ENCODE measurements at places on chromosomes 4 and X. TPM values are rescaled to one million over a fixed set of nuclear protein-coding genes. Genes with fewer than 3 reads are reported as not detected.

SLC39A8 gene
- total RNA-seq: 8.8 TPM

BRS3 gene
- total RNA-seq: not detected

SPANXD gene
- total RNA-seq: not detected

TRIM61 gene
- 1.2 TPM for total RNA-seq

SPATA18 gene
- total RNA-seq: 15.4 TPM

LPAR4 gene
- under 0.01 TPM for total RNA-seq

PTCHD1 gene
- not detected for total RNA-seq

TMEM150C gene
- total RNA-seq: 1.5 TPM

TSPAN7 gene
- not detected for total RNA-seq

CLDN22 gene
- total RNA-seq: not detected

GPRASP1 gene
- 1.8 TPM for total RNA-seq

SNCA gene
- 0.37 TPM for total RNA-seq

ALB gene
- total RNA-seq: not detected

DCUN1D4 gene
- total RNA-seq: 40.8 TPM

NAA11 gene
- not detected for total RNA-seq

DBET gene
- not detected for total RNA-seq

IQSEC2 gene
- 5.9 TPM for total RNA-seq

MAOB gene
- under 0.01 TPM for total RNA-seq

DUSP9 gene
- not detected for total RNA-seq

VSIG1 gene
- under 0.01 TPM for total RNA-seq

ARHGAP6 gene
- total RNA-seq: 29.7 TPM

SAGE1 gene
- not detected for total RNA-seq

CLNK gene
- not detected for total RNA-seq

OPRPN gene
- not detected for total RNA-seq

EXOC1L gene
- total RNA-seq: not detected

ADH4 gene
- not detected for total RNA-seq

TBC1D9 gene
- 26.8 TPM for total RNA-seq

P2RY8 gene
- total RNA-seq: not detected

PABPC4L gene
- under 0.01 TPM for total RNA-seq

CTSO gene
- total RNA-seq: 3.7 TPM

COL25A1 gene
- not detected for total RNA-seq

XAGE2 gene
- not detected for total RNA-seq

GSPT2 gene
- total RNA-seq: 6.2 TPM

TRIML2 gene
- total RNA-seq: not detected

BEX5 gene
- not detected for total RNA-seq

TCEAL3 gene
- total RNA-seq: 5.5 TPM

RHOXF1 gene
- total RNA-seq: not detected

L1CAM gene
- total RNA-seq: 0.39 TPM

GLOD5 gene
- not detected for total RNA-seq

RPGR gene
- total RNA-seq: 9.4 TPM

GLRB gene
- total RNA-seq: 1.5 TPM

BBS12 gene
- 4.3 TPM for total RNA-seq

SOD3 gene
- 1.6 TPM for total RNA-seq

All from subcutaneous preadipocyte (primary cell).